PC-3 (cell line): ENCODE measurements at places on chromosomes 13 and 19.

- H3K36me3 ChIP-seq = no peaks in the 10 kb centered on the region
- H3K27me3 ChIP-seq = no peaks in the 10 kb centered on the region
- peaks cover 25% of the 10 kb centered on the region for H3K4me1 ChIP-seq
- H3K4me3 ChIP-seq = no peak overlapping the region
Observed at GRCh38 chr19:15197275-15197941, 3.4 kb downstream of the NOTCH3 start.

DNA sequence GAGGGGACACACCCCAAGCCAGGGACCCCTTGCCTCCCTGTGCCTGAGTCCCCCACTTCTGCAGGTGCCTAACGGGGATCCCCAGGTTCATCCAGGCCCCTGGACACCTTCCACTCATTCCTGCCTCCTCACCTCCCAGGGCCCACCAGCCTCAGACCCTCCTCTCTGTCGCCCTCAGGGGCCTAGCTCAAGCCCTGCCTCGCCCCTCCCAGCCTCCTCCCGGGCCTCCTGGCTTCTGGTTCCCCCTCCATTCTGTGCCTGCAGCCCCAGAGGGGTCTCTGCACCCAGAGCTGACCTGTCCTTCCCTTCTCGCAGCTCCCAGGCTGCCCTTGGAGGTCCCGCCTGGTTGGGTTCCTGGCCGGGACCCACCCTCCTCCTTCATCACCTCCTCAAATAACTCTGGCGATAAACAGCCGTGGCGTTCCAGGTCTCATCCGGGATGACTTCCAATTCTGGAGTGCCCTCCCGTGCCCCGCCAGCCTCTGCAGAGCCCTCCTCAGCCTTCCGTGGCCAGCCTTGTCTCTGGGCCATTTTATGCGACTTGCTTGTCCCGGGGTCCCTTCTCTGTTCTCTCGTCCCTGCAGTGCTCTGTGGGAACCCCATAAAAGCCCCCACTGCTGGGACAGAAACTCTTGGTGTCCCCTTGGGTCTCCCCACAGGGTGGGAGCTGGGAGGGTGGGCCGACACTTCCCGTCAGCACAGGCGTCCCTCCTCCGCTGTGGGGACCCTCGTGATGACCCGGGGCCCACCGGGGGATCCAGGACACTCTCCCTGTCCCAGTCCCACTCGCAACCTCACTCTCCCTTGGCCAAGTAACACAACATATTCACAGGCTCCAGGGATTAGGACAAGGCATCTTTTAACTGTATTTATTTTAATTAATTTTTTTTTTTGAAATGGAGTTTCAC, 9.2 kb downstream of the JOSD2 start:
- H3K27me3 ChIP-seq = no peaks in the 10 kb centered on the region
- no peak overlapping the region for H3K4me3 ChIP-seq
- no peaks in the 10 kb centered on the region for H3K4me1 ChIP-seq

DNA sequence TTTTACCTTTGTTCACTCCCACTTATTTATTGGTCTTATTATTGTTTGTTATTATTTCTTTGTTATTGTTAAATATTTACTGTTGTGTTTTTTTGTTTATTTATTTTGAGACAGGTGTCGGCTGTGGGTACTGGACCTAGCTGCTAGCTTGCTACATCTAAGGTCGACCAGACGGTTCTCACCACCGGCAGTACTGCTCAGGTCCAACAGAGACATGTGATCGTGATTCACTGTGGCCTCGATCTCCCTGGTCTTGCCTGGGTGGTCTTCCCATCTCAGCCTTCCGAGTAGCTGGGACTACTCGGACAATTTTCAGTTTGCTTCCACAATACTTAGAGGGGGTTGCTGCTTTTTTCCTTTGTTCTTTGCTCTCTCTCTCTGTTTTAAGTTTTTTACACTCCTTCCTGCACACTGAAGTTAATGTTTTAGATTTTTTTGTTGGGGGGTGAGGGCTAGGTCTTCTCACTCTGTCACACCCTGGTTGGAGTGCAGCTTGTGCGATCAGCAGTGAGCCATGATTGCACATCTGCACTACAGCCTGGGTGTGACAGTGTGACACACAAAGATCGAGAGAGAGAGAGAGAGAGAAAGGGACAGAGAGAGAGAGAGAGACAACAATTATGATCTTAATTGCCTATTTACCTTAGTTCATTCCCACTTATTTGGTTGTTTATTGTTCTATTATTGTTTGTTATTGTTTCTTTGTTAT, 1432.4 kb downstream of the UQCRFS1 start:
- H3K4me1 ChIP-seq = no peaks in the 10 kb centered on the region
- DNase-seq = no peak
- peaks cover 4% of the 10 kb centered on the region; the same call in 1 of the 2 replicates for H3K36me3 ChIP-seq

DNA sequence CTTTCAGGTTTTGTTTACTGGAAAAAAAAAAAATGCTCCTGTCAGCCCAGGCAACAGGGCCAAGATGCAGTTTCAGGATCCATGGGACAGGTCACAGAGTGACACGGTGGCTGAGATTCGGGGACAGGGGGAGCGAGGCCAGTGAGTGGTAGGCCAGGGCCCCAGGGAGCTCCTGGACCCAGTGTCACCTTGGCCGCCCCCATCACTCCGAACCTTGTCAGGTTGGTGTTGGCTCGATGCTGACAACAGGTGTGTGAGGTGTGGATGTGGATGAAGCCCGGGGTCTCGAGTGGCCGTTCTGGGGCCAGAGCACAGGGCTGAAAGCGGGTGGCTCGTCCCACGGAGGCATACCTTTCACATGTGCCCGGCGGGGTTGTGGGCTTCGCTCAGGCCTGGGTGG, 6.1 kb upstream of the UQCR11 start:
- peaks cover 11% of the 10 kb centered on the region for H3K4me1 ChIP-seq
- no peaks in the 10 kb centered on the region; the same call in 1 of the 2 replicates for H3K36me3 ChIP-seq
- H3K27me3 ChIP-seq = no peaks in the 10 kb centered on the region

DNA sequence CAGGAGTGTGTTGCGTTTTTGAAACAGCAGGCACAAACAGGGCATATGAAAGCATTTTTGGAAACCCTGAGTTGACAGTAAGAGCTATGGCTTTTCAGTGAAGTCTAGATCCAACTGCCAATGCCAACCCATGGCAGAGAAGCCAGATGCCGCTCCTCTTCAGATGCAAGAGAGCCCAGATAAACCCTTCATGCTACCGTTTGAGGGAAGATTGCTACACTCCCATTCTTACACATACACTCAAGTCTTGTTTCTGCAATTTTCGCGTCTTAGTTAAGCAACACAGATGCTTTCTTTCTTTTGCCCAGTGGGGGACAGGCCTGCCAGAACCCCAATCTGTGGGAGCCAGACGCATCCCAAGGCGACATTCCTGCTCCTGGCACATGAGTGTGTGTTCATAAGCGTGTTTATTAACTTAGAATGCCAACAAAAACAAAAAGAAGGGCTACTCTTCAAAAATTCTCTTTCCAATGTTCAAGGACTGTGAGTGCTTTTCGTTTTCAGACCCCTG, 10.4 kb downstream of the BORCS8 start:
- H3K27me3 ChIP-seq = no peaks in the 10 kb centered on the region
- DNase-seq = no peak
- peaks cover 32% of the 10 kb centered on the region for H3K36me3 ChIP-seq
- H3K4me1 ChIP-seq = no peaks in the 10 kb centered on the region

DNA sequence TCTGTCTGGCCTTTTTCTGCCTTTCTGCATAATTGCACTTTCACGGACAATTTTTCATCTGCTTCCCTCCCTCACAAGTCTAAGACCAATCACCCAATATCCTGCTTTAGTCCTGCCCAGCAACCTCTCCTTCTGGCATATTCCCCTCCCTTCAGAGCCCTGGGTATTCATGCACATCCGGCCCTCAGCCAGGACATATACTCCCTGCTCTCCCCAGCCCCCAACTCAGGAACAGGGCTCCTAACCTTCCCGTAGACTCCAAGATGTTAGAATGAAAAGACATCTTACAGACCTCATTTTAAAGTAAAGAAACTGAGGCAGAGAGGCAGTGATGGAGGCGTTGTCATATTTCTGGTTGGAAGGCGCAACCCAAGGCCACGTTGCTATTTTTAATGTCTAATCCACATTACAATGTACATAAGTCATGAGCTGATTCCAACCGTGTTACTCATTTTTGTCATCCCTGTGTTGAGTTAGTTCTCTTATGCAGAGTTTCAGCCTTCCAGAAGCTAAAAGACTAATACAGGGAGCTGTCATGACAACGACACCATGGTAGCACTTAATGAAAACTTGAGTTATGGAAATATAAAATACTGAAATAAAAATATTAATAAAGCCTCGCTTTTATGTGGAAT, 209.2 kb downstream of the TSHZ3 start:
- no peaks in the 10 kb centered on the region for H3K36me3 ChIP-seq
- H3K4me3 ChIP-seq = no peak overlapping the region
- no peak overlapping the region for H3K27ac ChIP-seq
- H3K27me3 ChIP-seq = no peaks in the 10 kb centered on the region

DNA sequence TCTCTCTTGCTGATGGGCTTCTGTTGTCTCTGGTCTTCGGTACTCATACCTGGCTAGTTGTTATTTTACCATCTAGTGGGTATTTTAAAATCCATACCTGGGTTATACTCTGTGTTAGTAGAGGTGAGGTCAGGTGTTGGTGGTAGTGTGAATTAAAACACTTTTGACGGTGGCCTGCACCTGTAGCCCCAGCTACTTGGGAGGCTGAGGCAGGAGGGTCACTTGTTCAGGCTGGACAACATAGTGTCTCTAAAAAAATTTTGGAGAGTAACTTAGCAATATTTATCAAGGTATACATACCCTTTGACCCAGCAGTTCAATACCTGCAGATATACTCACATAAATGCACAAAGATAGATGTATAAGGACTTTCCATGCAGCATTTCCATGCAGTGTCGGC, 55.4 kb downstream of the GSX1 start:
- DNase-seq = no peak
- H3K27me3 ChIP-seq = peaks cover 35% of the 10 kb centered on the region
- no peak overlapping the region for H3K4me3 ChIP-seq
- H3K4me1 ChIP-seq = no peaks in the 10 kb centered on the region

DNA sequence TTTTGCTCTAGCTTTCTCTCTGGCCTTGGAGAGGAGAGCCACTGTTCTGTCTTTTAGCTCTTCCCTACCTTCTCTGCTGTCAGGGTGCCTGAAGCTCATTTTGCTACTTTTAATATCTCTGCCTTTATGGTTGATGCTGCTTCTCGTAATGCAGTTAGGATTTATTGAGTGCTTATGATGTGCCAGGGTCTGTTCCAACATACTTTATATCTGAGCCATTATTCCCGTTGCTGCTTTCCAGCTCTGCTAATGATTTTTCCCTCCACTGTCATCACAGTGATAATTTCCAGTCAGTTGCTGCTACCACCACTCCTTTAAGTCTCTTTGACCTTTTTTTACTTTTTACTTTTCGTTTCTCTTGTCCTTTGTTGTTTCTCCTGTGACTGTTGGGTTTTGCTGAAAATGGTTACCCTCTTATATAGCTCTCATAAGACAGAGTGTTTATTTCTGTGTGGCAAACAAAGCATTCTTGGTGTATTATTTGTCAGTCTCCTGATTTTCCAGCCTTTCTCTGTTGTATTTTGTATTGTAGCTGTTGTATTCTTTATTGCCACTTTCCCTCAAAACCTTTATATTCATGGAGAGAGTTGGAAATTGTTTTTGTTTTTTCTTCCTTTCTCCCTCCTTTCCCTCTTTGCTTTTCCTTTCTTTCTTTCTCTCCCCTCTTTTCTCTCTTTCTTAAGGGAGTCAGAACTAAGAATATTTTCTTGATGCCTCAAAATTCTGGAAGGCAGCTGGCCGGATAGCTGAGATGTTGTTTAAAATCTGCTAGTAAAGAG, 37.4 kb downstream of the COG6 start:
- H3K4me1 ChIP-seq = no peaks in the 10 kb centered on the region
- no peak overlapping the region for H3K27ac ChIP-seq
- H3K27me3 ChIP-seq = no peaks in the 10 kb centered on the region
- no peak overlapping the region for H3K4me3 ChIP-seq
- no peak for DNase-seq

DNA sequence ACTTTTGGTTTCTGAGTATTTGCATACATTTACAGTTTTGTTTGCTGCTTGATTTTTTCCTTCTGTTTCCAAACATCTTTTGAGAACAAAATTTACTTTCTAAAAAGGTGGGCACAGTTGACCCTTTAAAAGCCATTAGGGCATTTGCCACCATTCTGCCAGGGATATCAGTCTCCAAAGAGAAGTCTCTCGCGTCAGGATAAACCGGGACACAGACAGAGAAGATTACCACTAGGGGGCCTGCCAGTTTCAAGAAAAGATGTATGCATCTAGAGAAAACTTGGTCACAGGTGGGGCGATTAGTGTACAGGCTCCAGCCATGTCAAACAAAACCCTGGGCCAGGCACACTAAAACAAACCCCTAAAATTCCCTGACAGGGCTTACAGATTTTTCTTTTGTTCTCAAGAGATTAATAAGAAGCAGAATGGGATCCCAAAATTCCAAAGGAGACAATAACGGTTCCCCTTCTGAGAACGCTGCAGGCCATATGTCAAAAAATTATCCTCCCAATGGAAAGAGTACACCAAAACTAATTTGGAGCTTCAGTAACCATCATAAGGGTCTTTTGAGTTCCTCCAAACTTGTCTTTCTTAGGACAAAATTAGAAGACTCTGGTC, 10.7 kb upstream of the PABPC3 start:
- H3K4me1 ChIP-seq = no peaks in the 10 kb centered on the region
- H3K27me3 ChIP-seq = peaks cover 27% of the 10 kb centered on the region
- DNase-seq = peak; percentile 63
- H3K27ac ChIP-seq = no peak overlapping the region
- no peaks in the 10 kb centered on the region for H3K36me3 ChIP-seq
- no peak overlapping the region for H3K4me3 ChIP-seq

- H3K27ac ChIP-seq = no peak overlapping the region
- H3K27me3 ChIP-seq = no peaks in the 10 kb centered on the region
- peaks cover 43% of the 10 kb centered on the region for H3K36me3 ChIP-seq
- no peak overlapping the region for H3K4me3 ChIP-seq
- no peaks in the 10 kb centered on the region for H3K4me1 ChIP-seq
Observed at GRCh38 chr19:5943045-5943444, 29.0 kb downstream of the CAPS start.

DNA sequence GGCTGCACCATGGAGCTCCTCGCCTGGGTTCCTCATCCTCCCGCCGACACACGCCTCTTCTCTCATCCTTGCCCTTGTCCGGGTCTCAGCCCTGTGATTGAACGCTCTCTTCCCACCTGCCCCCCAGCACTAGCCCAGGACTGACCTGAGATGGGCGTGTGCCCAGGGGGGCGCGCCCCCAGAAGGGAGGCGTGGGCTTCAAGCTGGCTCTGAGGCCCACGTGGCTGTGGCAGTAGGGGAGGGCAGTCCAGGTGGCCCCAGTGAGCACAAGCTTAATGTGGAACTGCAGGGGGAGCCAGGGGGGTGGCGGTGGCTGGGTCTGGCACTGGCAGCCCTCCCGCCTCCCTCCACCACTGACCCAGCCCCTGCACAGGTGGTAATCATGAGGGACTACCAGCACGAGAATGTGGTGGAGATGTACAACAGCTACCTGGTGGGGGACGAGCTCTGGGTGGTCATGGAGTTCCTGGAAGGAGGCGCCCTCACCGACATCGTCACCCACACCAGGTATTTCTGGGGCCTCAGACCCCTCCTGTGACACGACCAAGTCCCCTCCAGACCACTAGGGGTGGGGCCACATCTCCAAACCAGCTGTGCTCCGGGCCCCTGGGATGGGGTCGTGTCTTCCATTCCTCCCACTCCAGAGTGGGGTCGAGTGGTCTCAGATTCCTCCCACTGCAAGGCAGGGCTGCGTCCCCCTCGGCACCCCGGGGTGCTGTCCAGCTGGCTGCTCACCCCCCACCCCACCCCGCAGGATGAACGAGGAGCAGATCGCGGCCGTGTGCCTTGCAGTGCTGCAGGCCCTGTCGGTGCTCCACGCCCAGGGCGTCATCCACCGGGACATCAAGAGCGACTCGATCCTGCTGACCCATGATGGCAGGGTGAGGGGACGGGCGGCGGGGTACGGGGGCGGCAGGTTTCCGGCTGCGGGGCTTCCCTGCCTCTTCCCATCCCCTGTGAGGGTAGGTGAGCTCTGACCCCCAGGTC, 21.9 kb upstream of the NCCRP1 start:
- no peaks in the 10 kb centered on the region for H3K4me1 ChIP-seq
- no peaks in the 10 kb centered on the region for H3K36me3 ChIP-seq
- H3K27ac ChIP-seq = no peak overlapping the region
- H3K4me3 ChIP-seq = no peak overlapping the region
